ENCODE measurements at places on chromosomes 7 and 10.

DNA sequence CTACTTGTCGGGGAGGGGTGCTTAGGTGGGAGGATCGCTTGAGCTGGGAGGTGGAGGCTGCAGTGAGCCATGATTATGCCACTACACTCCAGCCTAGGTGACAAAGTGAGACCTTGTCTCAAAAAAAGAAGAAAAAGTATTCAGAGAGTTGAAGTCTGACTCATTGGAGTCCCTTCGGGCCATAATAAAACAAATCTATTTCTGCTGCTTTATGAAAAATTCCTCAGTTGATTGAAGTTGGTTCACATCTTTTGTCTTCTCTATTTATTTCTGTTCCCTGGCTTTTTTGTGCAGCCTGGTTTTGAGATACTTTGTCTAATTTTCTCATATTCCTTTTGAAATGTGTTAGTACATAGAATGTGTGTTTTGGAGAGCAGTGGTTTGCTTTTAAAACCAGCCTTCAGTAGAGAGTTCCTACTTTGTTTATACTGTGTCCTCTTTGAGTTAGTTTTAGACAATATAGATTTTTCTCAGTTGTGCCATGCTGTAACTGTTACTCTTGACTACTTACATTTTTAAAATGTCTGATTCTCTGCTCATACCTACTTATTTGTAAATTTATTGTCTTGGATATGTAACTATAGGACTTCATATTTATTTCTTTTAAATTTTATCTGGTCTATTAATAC, 36.7 kb downstream of the LUC7L2 start:
- DNase-seq: no peak

DNA sequence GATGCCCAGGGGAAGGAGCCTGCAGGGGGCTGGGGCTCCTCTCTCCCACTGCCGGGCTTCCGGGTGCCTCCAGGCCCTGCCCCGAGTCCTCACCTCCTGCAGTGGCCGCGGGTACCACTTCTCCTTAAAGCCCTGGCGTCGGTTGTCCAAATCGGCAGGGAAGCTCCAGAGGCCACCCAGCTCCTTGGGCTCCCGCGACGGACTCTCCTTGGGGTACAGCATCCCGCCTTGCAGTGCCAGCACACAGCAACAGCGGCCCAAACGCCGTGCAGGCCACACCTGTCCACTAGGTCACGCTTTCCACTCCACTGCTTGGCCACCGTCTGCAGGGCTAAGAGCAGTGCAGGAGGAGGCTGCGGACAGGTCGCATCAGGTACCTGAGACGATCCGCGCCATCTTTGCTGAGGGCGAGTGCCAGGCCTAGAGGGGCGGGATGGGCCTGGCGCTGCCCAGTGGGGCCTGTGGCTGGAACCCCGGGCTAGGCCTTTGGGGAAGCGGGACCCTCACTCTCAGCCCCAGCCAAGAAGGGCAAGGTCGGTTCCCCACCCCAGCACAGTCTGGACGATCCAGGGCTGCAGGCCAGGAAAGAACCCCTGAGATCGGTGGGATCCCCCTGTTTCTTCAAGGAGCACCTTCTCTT, 47.7 kb upstream of the ZNF479 start:
- DNase-seq: no peak

DNA sequence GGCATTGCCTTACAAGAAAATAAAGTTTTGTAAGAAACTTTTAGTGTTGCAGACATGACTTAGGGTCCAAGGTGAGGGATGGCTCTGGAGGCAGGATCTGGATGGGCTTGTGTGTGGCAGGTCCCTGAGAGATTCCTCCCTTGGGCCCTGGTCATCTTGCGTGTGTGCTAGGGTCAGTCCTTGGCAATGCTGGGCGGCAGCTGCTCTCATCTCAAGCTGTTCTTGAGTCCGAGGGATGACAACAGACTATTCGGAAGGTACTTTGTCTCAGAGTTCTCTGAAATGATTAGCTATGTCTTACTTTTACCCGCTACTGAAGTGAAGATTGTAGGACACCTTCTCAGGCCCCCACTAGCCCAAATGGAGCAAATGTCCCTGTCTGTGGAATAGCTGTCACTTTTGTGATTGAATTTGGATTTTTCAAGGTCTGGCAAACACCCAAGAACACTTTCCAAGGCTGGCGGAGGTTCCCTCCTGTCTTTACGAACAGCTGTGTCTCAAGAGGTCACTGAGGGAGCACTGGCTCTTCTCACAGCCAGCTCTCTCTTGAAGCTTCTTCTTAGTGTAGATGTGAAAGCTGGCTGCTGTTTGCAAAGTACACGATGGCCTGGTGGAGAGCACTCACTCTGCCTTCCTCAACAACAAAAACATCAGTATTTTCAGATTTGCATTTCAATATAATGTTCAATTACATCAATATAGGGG, 253.6 kb downstream of the STK31 start:
- no peak for DNase-seq

DNA sequence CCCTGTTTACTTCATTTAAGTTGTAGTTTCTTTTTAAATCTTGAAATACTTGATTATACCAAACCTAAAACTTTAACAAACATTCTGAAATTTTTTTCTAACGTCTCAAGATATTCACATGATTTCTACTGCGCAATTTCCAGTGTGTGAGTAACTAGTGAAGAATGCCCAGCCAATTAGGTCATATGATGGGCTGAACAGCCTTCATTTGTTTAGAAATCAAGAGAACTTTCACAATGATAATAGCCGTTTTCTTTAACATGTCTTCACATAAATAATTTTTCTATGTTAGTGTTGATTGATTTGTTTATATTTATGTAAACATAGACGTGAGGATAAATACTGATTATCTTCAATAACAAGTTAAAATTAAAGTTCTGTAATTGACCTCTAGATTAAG, 21.8 kb downstream of the STAM start:
- peak; percentile 54 for DNase-seq

DNA sequence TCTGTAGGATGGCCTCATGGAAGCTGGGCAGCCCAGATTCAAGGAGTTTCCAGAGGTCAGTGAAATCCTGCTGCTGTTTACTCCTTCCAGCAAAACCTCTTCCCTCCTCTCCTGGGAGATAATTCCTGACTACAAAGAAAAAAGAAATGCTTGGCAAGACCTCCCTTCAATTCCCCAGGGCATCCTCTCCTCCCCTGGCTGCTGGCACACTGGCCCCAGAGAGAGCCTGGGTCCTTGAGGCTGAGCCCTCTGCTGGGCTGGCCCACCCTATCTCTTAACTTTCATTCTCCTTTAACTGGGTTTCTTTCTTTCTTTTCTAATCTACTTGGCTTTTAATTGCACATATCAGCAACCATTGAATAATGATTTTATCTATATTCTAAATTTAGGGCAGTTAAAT, 7.7 kb downstream of the DRGX start:
- DNase-seq: no peak

- no peak for DNase-seq
These were observed 133.5 kb upstream of the SHH start for GRCh38 chr7:155945670-155946325.

GRCh38 chr7:120615703-120616102, 242.2 kb downstream of the TSPAN12 start:
- no peak for DNase-seq

DNA sequence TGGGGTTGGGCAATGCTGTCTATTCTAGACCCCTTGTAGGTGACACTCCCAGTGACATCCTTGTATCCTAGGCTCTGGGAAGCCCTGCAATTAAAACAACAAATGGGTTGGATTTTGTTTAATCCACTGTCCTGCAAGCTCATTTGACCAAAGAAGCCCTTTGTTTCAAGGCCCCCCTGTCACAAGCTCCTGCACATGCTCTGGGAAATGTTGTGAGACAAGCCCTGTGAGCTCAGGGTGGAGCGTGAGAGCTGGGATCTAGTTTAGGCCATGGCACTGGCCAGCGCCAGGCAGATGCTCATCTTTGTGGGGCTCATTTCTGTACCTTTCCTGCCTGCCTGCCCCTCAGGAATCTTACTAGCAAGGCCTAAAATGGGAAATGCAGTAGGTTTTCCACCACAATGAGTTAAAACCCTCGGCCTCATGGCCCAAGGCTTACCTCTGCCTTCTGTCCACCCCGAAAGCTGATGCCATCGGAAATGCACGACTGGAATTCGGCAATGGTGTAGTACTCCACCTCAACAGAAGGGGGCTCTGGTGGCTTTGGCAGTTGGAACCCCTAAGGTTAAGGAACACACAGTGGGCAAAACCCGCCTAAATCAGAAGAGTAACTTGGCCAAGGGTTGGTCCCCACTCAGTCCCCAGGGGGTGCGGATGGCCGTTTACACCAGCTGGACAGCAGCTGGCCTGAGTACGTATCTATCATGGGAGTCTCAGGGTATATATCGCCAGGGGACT, 112.0 kb downstream of the NEURL1 start:
- no peak for DNase-seq

DNA sequence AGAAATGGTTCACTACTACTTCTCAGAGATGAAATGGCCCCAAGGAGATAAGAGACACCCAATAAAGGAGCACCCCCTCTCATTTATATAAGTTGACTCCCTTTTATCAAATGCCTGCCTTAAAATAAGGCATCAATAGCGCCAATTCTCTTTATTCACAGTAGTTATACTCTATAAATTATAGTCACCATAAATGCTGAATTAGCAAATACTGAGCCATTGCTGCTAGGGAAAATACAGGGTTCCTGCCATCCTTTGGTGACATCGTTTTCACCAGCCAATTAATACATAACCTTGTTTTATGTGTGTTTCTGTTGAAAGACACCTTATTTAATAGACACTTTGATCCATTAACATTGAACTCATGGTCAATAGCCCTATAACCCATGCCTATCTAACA, 28.6 kb downstream of the DCLRE1C start:
- no peak for DNase-seq

- no peak for DNase-seq
These were observed 95.0 kb upstream of the TAS2R16 start for GRCh38 chr7:123090456-123090855.

- no peak for DNase-seq
These were observed 13.9 kb downstream of the TSPAN14 start for GRCh38 chr10:80468002-80468401.

DNA sequence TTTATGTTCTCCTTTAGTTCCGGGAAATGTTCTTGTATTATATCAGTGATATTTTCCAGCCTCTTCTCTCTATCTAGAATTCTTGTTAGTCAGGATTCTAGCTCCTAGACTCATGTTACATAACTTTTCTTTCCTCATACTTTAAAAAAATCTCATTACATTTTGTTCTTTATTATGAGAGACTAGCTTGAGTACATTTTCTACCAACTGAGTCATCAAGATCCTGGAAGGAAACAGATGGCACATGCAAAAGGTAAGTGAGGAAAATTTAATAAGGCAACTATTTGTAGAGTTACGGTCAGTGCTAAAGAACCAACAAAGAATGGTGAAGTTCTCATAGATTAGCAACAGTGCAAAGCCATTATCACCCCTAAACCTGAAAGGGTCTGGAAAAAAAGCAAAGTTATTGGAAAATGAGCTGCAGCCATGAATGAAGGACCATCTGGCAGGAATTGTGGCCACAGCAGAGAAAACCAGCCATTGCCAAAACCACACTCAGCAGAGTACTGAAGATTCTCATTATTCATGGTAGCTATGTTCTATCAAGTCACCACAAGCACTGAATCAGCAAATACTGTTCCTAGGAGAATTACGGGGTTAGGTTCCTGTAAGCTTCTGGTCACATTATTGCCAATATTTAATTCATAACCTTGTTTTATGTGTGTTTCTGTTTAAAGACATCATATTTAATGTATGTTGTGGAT, 98.3 kb upstream of the C7orf33 start:
- no peak for DNase-seq

- DNase-seq: no peak
These were observed 259.9 kb downstream of the CACNA2D1 start for GRCh38 chr7:82183634-82184033.

DNA sequence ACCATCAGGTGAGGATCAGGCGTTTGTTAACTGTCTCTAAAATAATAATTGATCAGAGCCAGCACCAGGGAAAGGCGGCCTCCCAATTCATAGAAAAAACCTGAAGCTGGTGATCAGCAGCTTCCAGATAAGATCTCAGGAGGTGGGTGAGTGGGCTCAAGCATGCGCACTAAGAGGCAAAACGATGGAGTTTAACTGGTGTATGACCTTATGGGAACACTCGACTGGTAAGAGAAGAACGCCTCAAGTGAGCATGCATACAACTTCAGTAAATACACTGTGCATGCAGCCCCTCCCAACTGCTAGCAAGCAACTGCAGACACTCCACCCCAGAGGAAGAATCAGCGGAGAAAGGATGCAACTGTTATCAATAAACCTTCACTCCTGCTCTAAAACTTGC, 18.1 kb downstream of the RAPGEF5 start:
- DNase-seq: no peak

DNA sequence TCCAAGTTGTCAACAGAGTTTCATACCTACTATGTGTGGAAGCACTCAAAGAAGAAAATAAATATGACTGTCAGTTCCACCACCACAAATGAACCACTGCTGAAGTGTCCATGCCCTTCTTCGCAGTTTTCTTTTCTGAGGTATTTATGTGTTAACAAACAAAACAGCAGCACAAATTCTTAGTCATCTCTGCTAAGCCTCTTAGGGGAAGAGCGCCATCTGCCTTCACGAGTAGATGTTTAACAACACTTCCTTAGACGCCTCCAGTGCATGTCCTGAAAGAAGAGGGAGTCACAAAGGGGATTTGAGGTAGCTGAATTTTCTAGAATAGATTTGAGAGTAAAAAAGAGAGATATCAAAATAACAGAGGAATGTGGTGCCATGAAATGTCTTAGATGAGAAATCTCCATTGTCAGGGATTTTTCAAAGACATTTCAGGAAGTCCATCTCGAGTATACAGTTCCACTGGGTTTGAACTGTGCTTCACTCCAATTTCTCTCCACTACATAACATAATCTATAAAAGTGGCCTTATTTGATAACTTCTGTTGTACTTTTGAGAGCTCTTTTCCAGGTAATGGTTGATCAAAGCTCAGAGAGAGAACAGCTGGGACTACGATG, 775.3 kb upstream of the POM121L12 start:
- DNase-seq: no peak

DNA sequence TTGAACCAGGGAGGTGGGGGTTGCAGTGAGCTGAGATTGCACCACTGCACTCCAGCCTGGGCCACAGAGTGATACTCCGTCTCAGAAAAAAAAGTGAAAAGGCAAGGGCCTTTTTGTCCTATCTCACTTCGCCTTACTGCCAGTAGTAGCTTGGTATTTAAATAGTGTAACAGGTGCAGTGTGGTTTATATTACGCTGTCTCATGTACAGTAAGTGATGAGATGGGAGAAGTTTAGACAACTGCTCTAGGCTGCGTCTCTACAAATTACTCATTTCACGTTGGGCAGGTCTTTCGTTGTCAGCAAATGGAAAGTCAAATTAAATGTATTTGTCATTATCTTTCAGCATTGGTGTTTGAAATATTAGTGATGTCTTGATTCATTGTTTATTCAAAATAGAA, 15.5 kb upstream of the PFKFB3 start:
- no peak for DNase-seq

- DNase-seq: no peak
These were observed 86.9 kb downstream of the CPXM2 start for GRCh38 chr10:123804716-123805115.

Measured in large intestine (tissue), 12 donors.